ENCODE measurements at places on chromosomes 12 and 14. TPM values are rescaled to one million over a fixed set of nuclear protein-coding genes. Genes with fewer than 3 reads are reported as not detected.
A peak's percentile ranks its signal among the peaks of the same experiment; 100 is the strongest.

The AKAP6 gene
- total RNA-seq: 14.3 TPM

The NINJ2 gene
- 5.2 TPM for total RNA-seq

The ARHGDIB gene
- total RNA-seq: 8.5 TPM

DNA sequence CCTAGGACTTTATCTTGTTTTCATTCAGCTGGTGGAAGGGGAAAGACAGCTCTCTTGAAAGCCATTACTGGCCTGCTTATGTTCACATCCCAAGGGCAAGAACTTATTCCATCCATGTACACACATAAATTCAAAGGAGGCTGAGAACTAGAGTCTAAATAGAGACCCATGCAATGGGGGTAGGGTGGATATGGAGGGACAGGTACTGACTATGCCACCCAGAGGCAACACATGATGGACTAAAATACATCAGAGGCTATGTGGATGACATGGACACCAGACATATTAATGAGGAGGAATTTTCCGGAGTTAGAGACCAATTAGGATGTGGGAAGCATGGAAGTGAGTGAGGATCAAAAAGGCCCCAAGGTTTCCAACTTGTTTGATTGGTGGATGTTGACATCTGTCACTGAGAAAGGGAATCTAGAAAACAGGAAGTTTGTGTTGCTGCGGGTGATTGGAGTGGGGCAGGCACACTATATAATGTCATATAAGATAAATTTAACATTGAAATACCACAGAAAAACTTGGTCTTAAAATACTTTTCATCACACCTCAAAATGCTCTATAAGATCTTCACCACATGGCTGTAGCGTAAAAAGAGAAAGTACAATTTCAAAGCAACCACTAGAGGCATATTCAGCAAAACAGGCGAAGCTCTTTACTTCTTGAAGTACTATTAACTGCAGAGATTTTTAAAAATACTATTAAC, 130.4 kb downstream of the GRIP1 start:
- DNase-seq: peak; percentile 2

GRCh38 chr14:92783813-92784431, 10.2 kb upstream of the GOLGA5 start:
- peak; percentile 68 for DNase-seq

The RAB35 gene
- total RNA-seq: 37.1 TPM

DNA sequence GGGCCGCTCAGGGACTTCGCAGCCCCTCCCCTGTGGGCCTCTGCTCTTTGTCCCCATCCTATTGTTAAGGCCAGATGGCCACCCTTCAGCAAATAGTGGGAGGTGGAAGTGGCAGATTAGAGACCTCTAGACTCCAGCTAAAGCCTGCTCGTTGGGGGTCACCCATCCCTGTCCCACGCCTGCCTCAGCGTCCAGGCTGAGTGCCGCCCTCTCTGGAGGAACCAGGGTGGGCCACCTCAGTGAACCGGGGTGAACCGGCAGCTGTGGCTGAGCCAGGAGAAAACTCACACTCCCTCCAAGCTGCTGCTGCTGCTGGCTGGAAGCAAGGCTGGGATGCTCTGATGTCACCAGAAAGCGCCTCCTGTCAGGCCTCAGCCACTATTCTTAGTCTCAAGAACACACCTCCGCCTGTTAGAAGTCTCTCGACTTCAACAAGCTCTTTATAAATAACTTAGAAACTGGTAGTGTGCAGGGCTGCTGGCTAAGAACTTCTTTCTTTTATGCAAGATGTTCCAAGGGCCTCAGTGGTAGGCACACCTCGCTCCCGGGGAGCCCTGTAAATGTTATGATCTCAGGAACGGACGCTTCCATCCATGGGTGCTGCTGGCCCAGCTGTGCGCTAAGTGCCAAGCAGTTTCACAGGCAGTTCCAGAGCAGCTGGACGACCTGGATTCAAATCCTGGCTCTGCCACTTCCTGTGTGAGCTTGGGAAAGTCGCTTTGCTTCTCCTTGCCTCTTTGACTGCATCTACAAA, 19.8 kb upstream of the TESC start:
- no peak for DNase-seq

The ARPC3 gene
- total RNA-seq: 686 TPM

The DRAM1 gene
- total RNA-seq: 86.8 TPM

DNA sequence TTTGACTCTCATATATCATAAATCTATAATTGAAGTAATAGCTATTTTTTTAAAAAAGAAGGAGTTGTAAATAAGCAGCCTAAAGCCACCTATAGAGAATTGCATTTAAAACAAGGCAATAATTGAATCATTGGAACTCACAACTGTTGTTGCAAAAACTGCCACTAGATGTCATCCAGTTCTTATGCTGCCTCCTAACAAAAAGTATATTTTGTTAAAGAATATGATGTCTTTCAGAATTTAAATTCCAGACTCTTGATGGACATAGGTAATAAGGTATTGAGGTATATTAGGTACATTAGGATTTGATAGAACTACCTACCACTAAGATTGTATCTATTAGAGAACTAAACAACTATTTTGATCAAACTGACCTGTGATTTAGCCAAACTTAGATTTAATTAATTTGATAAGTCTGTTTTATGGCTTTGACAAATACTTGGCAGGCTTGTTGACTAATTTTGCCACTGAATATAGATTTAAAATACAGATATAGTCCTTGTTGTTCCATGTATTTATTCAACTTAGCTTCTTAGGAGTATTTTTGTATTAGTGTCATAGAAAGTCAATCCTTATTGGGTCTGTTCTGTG, 401.4 kb downstream of the RPL10L start:
- peak; percentile 42 for DNase-seq

GRCh38 chr14:45201905-45202304, 51.1 kb downstream of the MIS18BP1 start:
- peak; percentile 29 for DNase-seq

DNA sequence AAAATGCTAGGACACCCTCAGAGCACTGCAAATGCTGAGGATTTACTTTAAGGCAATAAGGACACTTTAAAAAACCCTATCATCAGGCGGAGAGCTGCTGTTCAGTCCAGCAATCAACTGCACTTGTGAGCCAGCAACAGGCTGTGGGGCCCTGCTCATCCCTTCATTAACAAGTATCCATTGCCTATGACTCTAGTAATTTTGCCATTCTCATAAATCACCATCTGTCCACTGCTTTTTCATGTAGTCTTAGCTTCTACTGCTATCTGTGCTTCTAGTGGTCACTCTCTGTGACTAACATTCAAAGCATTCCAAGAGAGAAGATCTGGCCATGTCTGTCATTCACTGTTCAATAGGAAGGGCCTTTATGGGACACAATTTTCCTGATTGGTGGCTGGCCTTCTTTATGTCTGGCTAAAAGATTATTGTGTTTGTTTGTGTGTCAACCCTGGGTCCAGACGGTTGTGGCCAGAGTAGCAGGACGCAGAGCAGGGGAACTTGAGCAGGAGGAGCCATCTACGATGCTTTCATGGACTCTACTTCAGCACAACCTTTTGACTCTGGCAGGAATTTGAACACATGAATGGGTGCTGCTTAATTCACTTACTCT, 3.6 kb upstream of the KRAS start:
- peak; percentile 10 for DNase-seq

The BIN2 gene
- not detected for total RNA-seq

GRCh38 chr12:11727133-11727664, 77.7 kb downstream of the ETV6 start:
- DNase-seq: no peak

The KLHDC1 gene
- total RNA-seq: 5.0 TPM

GRCh38 chr12:68824597-68825250, 16.7 kb downstream of the MDM2 start:
- no peak for DNase-seq

The SLC6A13 gene
- not detected for total RNA-seq

The TC2N gene
- total RNA-seq: under 0.01 TPM

DNA sequence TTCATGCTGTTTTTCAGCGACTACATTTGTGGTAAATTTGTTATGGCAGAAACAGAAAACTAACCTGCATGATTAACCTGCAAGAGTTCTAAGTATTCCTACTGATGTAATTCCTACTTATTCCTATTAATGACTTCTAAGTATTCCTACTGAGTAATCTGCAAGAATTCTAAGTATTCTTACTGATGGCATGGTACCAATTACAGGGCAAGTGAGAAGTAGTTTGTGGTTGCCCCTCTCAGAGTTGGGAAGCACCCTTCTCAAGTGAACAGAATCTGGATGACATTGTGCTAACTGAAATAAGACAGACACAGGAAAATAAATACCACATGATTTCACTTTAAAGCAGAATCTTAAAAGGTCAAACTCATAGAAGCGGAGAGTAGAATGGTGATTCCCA, 100.9 kb upstream of the CPNE8 start:
- no peak for DNase-seq

GRCh38 chr14:58954901-58955861, 233.3 kb upstream of the DAAM1 start:
- DNase-seq: no peak
